Fibroblast of skin of left biceps (primary cell): ENCODE measurements at places on chromosomes 16 and 17.

DNA sequence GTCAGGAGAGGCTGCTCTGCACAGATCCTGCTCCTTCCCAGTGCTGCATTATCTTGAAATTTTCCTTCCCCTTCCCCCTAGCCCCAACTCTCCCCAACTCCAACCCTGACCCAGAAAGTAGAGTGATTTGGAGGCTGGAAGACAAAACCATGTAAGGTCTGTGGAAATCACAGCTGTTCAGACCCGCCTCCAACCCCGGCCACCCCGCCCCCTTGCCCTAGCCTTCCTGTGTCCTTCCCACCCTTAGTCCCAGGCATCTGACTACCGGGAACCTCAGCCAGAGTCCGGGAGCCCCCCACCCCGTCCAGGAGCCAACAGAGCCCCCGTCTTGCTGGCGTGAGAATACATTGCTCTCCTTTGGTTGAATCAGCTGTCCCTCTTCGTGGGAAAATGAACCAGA, at the start of gene AOC3:
Gene AOC3 (plus strand): TSS at position 246 of the 400 bp plus-strand sequence. CDS start 145 bp downstream, at position 391.
- no peak for DNase-seq

DNA sequence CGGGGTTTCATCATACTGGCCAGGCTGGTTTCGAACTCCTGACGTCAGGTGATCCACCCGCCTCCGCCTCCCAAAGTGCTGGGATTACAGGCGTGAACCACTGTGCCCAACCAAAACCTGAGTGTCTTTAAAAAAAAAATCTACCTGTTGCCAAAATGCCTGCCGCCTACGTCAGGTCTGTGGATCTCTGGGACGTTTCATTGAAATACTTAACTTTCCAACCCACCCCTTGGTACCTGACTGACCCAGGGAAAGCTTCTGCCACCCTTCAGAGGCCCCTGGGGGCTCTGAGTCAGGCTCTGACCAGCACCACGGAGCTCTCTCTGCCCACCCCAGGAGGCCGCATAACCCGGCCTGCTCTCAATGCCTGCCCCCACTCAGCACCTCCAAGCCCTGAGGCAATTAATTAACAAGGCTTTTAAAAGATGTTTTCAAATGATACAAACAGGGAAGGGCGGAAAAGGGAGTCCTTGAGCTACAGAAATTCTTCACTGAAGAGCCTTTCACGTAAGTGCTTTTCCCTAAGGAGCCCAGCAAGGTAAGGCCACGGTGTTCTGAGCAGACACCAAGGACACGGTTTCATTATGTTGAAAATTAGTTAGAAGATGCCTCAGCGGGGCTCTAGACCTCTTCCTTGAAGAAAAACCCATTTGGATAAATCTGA, 29.3 kb upstream of the GSG1L start:
- no peak for DNase-seq

DNA sequence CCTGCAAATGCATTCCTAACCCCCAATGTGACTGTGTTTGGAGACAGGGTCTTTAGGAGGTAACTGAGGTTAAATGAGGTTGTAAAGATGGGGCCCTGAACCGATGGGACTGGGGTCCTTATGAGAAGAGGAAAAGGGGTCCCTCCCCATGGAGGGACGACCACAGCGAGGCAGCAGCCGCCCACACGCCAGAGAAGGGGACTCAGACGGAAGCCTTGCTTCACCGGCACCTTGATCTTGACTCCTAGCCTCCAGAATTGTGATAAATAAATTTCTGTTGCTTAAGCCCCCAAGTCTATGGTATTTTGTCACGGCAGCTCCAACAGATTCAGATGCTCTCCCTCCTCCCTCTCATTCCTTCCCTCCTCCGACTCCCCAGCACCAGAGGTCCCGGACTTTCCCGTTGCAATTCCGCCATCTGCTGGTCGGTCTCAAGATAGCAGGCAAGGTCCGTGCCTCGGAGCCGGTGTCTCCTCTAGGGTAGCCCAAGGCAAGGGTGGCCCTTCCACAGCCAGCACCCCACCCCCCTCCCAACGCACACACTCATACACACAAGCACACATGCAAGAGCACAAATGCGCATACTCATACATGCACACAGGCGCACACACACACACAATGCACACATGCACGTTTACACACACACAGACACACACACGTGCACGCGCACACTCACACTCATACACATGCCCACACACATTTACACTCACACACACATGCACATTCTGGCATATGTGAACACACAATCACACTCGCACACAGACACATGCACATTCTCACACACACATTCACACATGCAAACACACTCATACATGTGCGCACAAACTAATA, 23.1 kb upstream of the C16orf78 start:
- DNase-seq, result peak; percentile 5

GRCh38 chr17:50354776-50355175, 8.8 kb downstream of the XYLT2 start:
- DNase-seq, result no peak

DNA sequence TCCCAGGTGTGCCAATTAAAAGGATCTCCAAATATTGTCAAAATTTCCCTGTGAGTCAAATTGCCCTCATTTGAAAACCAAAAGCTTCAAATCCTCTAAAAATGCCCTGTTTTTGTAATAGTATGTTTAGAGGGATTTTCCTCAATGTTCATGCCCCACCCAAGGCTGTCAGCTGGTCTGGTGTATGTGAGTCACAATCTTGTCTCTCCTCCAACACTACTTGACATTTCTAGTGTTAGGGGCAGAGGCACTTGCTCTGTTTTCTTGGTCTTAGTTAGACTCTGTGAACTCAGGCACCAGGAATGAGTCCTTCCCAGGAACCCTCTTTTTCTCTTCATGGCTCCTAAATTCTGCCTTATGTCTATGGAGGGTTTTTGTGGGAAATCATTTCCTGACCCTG, 634.8 kb downstream of the KCNJ2 start:
- DNase-seq, result no peak

DNA sequence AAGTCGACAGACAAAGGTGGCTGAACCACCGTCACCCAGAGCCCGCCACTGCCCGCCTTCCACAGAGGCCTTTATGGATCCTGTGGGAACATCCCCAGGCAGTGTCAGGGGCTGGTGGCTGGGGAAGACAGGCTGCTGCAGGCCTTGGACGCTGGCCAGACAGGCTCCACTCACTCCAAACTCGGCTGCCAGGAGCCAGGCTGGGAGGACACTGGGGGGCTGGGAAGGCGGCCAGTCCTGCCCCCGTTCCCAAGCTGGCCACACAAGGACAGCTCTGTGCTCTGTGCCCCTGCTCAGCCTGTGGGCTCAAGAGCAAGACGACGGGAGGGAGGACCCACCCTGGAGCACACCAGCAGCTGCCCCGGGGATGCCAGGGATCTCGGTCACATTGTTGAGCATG, 7.6 kb upstream of the LCAT start:
- DNase-seq, result no peak

DNA sequence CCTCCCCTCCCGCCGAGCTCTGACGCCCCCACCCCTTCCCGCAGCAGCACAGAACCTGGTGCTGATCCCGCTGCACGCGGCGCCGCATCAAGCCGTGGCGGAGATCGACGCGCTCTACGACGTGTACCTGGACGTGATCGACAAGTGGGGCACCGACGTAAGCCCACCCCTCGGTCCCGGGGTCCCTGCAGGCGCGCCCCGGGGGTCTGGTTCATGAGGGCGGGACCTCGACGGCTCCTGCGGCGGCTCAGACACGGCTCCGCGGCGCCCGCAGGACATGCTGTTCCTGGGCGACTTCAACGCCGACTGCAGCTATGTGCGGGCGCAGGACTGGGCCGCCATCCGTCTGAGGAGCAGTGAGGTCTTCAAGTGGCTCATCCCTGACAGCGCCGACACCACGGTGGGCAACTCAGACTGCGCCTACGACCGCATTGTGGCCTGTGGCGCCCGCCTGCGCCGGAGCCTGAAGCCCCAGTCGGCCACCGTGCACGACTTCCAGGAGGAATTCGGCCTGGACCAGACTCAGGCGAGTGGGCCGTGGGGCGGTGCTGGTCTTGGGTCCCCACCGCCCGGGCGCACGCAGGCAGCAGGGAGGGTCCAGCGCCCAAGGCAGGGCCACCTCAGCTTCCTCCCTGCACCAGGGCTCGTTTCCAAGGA, 1.4 kb downstream of the DNASE1L2 start:
- no peak for DNase-seq

DNA sequence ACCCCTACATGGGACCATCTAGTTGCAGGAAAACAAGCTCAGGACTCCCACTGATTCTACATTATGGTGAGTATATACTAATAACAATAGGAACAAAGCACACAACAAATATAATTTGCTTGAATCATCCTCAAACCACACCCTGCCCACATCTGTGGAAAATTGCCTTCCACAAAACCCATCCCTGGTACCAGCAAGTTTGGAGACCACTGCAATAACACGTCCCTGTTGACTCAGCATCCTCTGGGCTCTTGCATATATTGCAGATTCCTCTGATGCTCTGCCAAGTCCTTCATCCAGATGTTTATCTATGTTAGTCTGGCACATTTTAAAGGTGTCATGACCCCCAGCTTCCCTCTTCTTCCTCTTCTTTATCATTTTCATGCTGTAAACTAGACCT, 138.4 kb downstream of the PCTP start:
- DNase-seq, result no peak

DNA sequence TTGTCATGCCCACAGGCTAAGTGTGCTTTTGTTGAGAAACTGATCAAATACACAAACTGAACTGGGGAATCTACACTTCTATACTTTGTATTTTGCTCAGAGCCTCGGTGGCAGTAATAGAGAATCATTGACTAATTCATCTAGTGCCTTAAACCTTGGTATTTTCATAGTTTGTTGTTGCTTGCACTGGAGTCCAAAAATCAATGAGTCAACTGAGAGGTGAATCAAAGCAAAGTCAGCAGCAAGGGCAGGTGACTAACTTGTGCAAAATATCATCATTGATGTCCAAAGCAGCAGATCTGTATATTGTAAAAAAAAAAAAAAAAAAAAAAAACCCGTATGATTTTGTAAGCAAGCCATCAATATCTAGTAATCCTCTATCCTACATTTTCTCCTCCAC, 296.4 kb downstream of the MAP2K6 start:
- DNase-seq, result no peak

DNA sequence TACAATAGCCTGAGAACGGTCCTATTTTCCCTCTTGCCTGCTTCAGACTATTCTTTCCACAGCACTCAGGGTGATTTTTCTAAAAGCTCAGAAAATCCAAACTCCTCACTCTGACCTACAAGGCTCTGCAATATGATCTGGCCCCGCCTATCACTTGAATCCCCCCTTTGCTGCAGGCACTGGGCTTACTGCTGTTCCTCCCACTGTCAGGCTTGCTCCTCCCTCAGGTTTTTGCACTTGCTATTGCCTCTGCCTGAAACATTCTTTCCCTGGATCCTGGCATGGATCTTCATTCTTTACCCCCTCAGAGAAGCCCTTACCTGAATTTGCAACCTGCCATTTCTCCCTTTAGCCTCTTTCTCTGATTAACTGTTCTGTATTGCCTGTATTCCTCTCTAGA, 52.3 kb downstream of the RPGRIP1L start:
- no peak for DNase-seq

DNA sequence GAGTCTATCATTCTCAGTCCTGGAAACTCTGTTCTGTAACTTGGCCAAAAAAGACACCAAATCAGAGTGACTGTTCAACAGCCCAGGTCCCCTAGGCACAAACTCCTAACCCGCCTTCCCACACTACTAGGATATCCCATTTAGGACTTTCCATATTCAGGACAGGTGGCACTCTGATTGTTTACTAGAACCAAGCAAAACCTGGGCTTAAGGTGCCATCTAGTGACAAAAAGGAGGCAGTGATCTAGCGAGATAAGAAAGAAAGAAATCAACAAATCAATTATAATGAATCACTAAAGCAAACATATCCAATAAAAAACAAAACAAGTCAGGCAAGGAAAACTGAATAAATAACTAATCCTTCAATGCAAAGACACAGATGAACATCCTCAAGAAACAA, 203.9 kb downstream of the CEP112 start:
- DNase-seq, result no peak

GRCh38 chr17:62857526-62857925, 49.4 kb upstream of the MARCHF10 start:
- no peak for DNase-seq

GRCh38 chr17:74801896-74802295, 25.8 kb upstream of the NAT9 start:
- no peak for DNase-seq

- DNase-seq, result no peak
Measured at GRCh38 chr17:69870091-69870530, 204.9 kb upstream of the KCNJ16 start.

- DNase-seq, result no peak
Measured at GRCh38 chr17:34474706-34475105, 104.7 kb upstream of the TMEM132E start.

DNA sequence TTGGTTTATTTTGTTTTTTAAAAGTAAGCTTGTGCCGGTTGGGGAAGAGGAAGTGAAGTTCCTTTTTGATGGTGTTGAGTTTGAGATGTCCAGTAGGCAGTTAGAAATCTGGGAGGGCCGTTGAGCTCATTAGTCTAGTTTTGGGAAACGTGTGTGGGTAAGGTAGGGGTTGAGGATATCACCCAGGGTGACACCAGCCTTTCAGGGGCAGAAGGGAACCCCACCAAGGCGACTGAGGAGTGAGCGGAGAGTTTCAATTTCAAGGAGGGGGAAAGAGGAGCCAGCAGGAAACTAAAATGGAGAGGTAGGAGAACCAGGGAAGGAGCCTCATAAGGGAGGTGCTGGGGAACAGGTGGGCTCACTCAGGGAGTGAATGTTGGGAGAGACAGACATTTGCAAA, 22.7 kb downstream of the HAPSTR1 start:
- DNase-seq, result no peak

DNA sequence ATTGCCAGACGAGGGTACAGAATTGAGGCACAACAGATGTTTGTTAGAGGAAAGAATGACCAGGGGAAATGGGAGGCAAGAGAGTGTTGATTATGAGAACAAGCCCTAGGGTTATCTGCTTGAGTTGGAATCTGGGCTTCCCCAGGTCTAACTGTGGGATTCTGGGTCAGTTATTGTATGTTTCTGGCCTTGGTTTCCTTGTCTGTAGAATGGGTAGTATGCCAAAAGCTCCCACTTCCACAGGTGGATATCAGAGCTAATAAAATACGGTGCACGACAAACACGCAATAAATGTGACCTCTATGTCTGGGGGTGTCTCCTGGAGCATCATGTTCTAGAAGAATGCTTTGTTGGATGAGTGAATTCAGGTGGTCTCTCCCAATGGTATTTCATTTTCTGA, 517 bp downstream of the TMC5 start:
- DNase-seq, result no peak

DNA sequence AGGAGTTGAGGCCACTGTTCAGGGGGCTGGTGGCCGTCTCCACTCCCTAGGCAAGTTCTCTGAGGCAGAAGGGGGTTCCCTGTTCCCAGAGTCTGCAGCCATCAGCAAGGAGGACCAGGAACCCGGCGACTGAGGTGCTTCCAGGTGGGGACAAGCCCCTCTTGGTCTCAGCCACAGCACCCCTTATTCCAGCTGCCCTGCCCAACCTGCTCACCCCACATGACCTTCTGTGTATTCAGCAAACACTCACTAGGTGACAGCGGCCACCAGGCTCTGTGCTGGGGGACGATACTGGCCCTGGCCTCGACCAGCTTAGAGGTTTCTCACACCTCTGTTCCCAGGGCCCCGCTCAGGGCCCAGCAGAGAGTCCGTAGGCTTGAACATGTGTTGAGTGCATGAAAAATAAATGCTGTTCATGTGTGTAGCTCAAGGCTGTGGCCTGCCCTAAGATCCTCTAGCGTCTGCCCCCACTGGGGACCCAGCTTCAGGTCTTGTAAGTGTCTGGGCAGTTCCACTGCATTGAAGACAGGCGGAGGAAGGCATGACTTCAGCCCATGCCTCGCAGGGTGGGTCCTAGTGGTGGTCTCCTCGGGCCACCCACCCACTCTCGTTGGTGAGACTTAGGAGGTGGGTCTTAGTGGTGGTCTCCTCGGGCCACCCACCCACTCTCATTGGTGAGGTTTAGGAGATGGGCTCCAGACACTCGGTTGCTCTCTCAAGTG, 44.2 kb downstream of the NT5M start:
- DNase-seq, result no peak

- DNase-seq, result no peak
Measured at GRCh38 chr17:70368011-70368410, 198.7 kb downstream of the KCNJ2 start.
